ENCODE measurements at places on chromosomes 5 and 9.

- DNase-seq, result no peak
Observed at GRCh38 chr5:60829490-60830266, 14.4 kb downstream of the ELOVL7 start.

DNA sequence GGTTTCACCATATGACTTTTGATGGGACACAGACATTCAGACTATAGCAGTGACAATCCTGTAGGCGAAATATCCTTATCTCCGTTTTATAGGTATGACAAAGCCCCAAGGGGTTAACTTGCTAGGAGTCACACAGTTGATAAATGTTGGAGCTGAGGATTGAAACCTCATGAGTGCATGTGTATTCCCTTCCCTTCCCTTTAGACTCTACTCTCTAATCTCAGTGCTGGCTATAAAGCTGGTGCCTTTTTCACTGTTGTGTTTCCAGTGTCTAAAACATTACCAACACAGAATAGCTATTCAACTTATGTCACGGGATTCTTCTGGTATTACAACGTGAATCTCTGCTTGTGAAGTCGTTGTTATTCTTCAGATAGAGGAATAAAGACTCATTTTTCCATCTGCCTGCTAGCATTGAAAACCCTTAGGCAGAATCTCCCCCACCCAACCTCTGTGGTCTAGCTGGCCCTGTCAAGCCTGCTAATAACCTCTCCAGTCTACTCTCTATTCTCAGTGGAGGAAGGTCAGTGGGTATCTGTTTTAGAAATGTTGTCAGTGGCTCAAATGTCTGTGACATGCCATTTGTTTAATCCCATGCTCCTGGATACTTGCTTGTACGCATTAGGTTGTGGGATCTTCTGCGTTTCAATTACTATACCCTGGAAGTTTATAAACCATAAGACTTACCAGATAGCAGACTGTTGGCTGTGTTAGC lies 121.2 kb downstream of the TLE4 start:
- no peak for DNase-seq

DNA sequence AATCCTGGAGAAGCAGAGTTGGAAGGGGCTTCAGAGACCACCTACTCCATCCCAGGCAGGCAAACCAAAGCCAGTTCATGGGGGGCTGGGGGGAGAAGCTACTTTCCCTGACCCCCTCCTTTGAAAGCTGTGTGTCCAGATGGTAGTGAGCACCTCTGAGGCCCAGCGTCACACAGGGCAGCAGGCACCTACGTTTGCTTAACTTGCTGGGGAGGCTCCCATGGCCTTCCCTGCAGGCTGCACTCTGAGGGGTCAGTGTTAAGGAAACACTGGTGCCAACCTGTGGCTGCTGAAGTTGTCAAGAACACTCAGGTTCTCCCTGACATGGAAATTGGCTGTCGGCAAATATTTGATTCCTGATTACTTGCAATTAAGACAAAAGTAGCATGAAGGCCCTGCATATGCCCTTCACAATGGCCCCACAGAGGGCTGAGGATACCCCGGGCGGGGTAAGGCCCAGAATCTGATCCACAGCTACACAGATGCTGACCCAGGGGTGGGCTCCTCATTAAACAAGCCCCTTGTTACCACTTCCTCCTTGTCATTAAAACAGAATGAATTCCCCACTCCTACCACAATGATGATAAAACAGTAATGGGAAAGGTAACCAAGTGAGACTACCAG lies 208.5 kb downstream of the FSTL4 start:
- DNase-seq, result no peak

DNA sequence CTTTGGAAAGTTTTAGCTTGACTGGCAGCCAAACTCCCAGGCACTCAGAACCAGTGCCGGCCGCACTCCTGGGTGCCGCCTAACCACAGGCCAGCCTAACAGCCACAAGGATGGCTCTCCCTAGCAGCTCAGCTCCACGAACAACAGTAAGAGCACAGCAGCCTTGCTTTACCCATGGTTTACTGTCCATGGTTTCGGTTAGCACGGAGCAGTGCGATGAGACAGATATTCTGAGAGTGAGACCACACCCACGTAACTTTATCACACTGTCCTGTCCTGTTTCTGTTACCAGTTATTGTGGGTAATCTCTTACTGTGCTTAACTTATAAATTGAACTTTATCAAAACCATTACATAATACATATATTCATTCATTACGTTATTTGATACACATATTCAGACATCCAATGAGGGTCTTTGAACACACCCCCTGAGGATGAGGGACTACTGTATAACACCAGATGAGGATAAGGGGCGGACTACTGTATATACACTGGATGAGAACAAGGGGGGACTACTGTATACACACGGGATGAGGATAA lies 12.4 kb downstream of the CLPTM1L start:
- no peak for DNase-seq

DNA sequence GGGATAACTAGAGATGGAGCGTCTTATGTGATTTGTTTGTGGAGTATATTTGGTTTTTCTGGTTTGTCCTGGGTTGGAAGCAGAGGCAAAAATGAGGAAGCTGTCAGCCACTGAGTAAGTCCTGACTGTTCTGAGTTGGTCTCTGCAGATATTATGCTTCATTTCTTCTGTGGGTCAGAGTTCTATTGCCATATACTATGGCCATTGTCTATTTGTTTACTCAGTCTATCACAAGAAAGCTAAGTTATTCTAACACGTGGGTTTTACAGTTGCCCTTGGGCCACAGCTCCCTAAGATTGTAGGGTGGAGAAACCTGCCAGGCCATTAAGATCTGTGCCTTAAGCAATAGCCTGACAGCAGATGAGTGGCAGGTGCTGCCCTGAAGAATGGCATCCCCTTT lies 3.0 kb upstream of the CTSV start:
- DNase-seq, result no peak

Measured in HCT116 (cell line).